Activated CD8-positive, alpha-beta memory T cell treated with anti-CD3 and anti-CD28 coated beads for 1 hour (primary cell): ENCODE measurements at places on chromosomes 2 and 18.

- no peak for DNase-seq
Measured at GRCh38 chr2:205721057-205721449, 38.8 kb downstream of the NRP2 start.

GRCh38 chr2:24228470-24228869 is 53.6 kb downstream of the FAM228A start:
- no peak for DNase-seq

DNA sequence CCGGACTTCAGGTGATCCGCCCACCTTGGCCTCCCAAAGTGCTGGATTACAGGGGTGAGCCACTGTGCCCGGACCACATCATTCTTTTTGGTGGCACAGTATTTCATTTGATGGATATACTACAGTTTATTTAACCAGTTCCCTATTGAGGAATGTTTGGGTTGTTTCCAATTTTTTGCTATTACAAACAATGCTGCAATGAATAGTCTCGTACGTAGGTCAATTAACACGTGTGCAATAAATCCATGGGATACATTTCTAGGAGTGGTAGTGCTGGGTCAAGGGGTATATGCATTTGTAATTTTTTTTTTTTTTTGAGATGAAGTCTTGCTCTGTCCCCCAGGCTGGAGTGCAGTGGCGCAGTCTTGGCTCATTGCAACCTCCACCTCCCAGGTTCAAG is 28.4 kb upstream of the XPO1 start:
- DNase-seq, result no peak

DNA sequence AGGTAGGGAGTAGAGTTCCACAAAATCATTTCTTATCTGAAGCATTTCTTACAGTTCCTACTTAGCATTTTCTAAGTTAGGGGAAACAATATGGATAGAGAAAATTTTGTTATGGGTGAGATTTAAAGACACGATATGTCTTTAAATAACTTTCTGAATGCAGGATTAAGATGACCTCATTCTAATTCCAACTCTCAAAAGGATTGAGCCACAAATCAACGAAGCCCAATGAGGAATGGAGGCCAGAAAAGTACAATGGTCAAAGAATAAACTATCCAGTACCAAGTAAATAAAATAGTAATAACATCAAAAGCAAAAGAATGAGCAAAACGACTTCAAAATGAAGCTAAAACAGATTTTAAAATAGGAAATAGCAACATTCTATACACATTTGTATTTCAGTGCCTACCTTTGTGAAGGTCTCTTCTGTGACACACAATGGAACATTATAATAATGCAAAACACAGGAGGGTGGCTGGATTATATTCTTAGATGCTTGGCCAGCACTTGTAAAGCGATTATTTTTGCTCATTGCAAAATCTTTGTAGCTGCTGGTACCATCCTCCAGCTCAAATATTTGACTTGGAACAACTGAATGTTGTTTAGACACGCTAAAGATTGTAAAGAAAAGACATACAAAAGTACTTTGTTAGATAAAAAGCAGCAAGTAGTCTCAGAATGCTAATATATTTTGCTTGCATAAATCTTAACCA is 33.8 kb downstream of the HNRNPLL start:
- DNase-seq, result no peak
